Eye (tissue), 1 donor: ENCODE measurements at places on chromosomes 5 and 9.
A peak's percentile ranks its signal among the peaks of the same experiment; 100 is the strongest.

GRCh38 chr5:39167141-39167971 lies 52.0 kb downstream of the FYB1 start:
- DNase-seq: no peak

DNA sequence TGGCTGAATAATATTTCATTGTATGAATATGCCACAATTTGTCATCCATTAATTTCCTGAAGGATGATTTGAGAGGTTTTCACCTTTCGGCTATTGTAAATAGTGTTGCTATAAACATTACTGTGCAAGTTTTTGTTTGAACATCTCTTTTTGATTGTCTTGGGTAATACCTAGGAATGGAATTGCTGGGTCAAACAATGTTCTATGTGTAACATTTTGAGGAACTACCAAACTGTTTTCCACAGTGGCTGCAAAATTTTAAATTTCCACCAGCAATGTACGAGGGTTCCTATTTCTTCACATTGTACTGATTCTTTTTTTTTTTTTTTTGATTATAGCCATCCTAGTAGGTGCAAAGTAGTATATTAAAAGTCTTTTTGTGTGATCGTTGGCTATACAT lies 63.8 kb upstream of the ANKH start:
- DNase-seq: no peak

DNA sequence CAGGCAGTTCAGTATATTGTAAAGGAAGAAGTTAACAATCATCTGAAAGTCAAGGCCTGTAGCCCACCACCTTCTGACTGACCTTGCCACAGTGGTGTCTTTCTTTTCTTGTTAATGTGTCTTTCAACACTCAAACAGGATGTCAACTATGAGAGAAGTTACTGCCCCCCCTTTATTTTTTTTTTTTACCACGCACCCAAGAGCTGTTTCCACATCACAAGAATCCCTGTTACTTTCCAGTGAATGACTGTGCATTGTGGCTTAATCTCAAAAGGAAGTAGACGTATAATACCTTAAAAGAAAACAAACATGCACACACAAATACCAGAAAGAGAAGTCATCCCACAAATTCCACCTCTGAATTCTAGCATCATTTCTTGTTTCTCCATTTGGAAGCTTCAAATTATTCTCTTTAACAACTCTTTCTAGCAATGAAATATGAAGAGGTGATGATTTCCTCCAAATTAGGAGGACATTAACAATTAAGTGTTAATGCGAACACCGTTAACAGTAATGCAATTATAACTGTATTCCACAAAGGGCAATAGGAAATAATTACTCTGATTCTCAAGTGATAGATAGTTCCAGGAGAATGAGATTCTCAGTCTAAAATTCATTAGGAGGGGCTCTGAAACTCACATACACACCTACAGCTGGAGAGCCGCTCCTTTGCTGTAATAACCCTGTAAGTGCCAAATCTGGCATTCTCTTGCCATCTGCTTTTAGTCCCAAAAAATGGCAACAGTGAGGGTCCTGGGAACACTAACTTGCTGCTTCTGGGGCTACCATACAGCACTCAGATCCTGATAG lies 201.0 kb downstream of the EFNA5 start:
- DNase-seq: no peak

- DNase-seq: no peak
Observed at GRCh38 chr9:14321517-14322130, 7.7 kb upstream of the NFIB start.

DNA sequence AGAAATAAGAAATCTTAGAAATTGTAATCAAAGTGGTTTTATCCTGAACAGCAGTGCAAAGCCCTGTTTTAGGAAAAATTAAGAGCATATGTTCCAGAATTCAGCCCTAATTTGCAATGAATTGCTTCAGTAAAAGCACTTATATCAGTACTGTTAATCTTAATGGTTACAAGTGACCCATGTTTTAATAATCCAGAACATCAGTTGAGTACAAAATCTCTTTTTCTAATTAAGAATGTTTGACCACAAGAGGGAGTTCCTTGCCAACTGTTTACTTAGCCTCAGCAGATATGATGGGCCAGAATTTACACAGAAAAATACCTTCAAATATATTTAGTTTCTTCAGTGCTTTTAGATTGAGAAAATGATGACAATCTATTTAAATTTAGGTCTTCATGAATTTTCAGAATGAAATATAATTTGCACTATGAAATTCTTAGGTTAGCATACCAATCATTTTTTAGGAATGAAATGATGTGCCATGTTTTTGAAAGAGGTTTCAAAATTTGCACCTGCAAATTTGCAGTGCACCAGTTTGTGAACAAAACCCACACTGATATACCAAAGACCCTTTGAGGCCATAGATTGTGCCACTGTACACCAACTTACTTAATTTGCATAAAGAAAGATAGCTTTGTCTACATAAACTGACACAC lies 926.3 kb upstream of the ARRDC3 start:
- DNase-seq: peak; percentile 66

DNA sequence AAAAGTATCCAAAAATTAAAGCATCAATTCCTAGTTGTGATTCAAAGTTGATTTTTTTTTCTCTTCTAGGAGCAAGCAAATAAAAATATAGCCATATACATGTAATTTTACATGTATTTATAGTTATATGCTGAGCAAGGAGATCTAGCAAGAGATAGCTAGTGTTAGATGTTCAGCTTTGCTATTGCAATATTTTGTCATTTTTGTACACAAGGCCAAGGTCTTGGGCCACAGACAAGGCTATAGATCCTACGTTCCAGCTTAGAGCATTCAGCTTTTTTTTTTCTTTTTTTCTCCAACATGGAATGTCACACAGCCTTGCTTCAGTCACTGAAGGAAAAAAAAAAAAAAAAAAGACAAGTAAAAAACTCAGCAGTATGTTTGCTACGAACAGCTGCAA lies 36.8 kb downstream of the HMGCR start:
- DNase-seq: no peak

- DNase-seq: no peak
Observed at GRCh38 chr9:127905004-127905728, 5.8 kb upstream of the ST6GALNAC6 start.

DNA sequence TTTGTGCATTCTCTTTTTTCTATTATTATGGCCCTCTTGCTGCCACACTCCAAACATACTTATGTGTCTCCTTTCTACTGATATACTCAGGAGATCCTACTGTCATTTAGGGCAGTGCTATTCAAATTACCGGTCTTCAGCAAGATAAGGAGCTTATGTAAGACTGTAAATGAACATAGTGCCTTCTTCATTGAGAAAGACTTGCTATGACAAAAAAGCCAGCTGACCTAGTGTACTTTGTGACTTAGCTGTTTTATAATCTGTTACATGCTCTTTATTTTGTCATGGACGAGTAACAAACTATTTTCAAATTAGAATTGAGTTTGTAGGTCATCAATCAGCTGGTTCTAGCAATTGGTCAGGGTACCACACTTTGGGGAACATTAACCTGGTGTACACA lies 32.8 kb downstream of the RANBP17 start:
- DNase-seq: no peak

DNA sequence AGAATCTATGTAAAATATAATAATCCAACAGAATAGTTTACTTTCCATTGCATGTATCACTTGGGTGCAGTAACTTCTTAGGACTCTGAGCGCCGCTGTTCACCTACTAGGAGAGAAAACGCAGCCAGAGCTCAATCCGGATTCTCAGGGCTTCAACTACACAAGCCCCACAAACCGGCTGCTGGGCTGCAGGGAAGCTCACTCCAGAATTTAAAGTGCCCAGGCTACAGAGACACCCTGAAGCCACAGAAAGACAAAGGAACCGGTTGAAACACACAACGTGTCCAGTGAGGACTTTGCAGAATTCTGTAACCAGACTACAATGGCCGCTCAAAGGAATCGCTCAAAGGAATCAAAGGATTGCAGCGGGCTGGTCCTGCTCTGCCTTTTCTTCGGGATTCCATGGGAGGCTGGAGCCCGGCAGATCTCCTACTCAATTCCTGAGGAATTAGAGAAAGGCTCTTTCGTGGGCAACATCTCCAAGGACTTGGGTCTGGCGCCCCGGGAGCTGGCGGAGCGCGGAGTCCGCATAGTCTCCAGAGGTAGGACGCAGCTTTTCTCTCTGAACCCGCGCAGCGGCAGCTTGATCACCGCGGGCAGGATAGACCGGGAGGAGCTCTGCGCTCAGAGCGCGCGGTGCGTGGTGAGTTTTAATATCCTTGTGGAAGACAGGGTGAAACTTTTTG lies at the start of gene PCDHGA10:
Gene PCDHGA10, plus strand, starts transcription at position 134 of the 686 bp plus-strand sequence. Its CDS starts 189 bp downstream, at position 323.
- peak; percentile 52 for DNase-seq

- DNase-seq: peak; percentile 82
Observed at GRCh38 chr9:69121155-69122081, 52.7 kb upstream of the TJP2 start.

DNA sequence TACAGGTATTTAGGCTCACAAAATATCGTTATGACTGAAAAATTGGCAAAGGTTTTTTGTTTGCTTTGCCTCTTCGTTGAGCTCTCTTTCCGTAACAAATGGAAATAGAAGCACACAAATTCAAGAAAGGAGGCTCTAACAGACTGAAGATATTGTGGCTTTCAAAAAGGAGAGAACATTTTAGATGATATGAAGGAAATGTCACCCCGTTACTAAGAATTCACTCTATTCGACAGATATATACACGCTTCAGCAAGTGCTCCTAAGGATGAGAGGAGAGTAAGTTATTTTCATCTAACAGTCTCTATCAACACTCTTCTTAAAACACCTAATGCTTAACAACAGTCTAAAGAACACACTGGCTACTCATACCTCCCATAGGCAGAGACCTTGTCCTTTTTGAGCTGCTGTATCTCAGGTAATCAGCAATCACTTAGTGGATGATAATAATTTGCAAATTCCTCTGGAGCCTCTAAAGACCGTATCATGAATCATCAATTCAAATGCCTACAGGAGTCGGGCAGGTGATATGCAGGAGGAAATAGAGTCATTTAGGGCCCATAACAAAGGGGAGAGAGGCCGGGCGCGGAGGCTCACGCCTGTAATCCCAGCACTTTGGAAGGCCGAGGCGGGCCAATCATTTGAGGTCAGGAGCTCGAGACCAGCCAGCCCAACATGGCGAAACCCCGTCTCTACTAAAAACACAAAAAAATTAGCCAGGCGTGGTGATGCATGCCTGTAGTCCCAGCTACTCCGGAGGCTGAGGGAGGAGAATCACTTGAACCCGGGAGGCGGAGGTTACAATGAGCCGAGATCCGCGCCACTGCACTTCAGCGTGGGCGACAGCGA lies 1.4 kb upstream of the HSDL2 start:
- DNase-seq: peak; percentile 47

DNA sequence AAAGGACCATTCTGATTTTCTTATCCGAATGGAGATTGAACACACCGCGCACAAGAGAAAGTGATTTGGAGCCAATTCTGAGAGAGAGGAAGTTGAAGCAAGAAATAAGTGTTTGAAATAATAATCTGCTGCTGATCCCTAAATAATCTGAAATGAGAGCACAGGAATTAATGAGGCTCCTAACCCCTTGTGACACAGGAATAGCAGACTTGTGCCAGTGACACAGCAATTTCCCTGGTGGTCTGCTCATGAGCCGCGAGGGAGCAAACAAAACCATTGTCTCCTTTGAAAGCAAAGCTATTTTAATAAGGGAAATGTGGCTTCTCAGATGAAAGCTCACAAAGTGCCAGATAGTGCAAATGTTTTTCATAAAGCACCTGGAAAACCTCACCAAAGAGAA lies 936.1 kb upstream of the WWC1 start:
- DNase-seq: peak; percentile 65

DNA sequence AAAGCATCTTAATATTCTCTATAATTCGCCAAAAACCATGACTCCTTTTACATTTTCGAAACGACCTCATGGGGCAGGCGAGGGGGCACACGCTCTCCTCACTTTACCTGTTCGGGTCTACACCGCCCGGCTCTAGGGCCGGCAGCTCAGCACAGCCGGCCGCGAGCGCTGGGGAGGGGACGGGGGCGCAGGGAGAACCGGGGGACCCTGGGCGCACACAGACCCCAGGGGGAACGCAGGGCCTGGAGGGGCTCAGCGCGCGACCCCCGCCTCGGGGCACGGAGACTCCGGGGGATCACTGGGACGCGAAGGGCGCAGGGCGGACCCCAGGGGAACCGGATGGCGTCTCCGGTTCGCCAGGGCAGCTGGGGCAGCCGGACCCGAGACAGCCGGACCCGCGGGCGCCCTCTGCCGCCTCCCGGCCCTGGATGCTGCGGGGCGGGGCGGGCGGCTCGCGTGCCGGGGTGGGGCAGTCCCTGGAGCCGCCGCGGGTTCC lies at the start of gene AHRR:
Gene AHRR, plus strand, starts transcription at position 485 of the 496 bp plus-strand sequence. CDS start 22,189 bp downstream, outside the sequence.
- peak; percentile 71 for DNase-seq

- no peak for DNase-seq
Observed at GRCh38 chr5:43171451-43171850, 20.6 kb upstream of the NIM1K start.

DNA sequence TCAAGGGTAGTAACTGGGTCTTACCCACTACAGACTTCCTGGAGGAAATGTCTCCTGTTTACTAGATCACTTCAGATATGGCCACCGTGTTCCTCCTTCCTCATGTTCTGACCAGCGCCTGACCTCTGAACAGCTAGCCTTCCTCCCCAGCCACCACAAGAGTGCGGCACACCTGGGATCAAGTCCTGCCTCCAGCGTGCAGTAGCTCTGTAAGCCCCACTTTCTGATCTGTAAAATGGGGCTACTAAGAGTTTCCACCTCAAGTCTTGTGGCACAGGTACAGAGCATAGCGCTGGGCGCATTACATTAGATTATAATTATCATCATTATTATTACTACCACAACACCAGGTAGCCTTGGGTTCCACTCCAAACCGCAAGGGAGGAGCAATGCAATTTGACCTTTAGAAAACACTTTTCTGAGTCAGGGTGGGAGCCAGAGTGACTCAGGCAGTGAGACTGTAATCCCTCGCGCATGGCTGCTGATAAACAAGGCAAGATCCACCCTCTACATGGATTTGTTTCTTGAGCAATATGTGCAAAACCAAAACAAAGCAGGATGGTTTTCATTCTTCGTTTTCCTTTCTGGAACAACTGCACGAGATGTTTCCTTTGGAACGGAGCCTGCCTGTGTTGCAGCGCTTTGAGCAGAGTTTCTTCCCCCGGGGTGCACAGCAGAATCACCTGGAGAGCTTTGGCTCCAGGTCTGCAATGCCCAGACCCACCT lies 65.0 kb upstream of the ANGPTL2 start:
- DNase-seq: peak; percentile 85

DNA sequence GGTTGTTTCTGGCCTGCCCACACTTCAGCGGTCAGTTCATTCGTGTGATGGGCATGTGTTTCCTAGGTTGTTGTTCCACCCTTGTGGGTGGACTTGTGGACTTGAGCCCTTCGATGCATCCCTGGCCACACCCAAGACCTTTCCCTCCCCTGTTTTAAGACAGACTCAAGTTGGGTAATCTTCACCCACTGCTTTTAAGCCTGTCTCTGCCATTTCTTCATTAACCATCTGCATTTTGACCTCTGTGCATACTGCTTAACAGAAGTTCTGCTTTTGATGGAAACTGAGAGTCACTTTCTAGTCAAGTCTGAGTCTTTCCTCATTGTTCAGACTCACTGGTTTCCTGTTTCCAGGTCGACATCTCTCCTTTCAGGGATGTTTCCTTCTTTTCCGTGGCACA lies 233.7 kb downstream of the ARHGEF28 start:
- DNase-seq: no peak

DNA sequence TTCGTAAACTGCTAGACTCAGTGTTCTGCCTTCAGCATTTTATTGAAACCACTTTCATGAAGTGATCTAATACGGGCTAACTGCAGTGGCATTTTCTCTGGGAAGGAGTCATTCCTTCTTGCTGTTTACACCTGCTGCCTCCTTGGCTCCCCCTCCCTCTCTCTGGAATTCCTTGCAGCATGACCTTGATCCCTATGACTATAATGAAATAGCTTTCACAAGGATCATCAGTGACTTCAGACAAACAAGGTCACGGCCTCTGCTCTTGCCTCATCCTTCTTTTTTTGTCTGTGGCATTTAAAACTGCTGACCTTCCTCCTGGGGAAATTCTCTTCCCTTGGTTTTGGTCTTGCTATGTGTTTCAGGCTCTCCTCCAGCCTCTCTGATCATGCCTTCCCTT lies 90.2 kb downstream of the ZNF462 start:
- DNase-seq: no peak
